GM23338 (cell line): ENCODE measurements at places on chromosomes 11 and 22.

DNA sequence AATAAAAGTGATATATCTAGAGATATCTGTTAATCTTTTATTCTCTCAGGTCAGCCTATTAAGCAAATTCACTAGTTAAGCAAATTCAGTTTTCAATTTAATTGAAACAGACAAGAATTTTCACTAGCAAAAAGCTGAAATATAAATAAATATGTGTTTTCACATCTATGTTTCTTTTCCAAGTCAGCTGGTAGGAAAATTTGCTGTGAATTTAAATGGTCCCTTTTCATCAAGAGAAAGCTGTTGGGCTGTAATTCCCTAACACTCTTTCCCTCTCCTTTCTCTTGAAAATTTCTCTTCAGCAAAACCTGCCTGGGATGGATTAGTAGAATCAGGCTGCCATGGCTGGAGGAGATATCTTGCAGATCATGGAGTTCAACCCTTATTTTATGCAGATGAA, 46.9 kb upstream of the BARX2 start:
- no peak for DNase-seq

DNA sequence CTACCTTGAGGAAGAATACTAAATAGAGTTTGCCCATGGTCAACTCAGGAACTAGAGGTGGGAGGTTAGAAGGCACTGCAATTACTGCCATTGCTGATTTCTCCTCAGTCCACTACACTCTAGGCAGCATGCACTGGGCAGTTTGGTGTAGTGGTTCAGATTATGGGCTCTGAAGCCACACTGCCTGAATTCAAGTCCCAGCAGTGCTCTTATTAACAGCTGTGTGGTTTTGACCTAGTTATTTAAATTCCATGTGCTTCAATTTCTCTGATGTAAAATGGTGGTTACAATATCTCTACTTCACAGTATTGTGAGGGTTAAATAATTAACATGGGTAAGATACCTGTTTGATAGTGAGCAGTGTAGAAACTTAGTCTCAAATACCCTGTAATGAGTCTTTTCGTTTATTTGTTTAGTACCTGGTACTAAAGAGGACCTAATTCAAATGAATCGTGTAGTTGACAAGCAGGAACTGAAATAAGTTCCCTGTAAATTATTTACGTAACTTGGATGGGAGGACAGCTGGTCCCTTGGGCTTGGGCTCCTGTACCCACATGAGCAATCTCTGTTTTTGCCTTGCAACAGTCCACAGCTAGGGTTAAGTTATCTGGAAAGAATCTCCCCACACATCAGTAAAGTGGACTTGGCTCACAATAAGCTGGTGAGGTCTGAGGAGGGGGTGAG, 17.8 kb downstream of the PRR5L start:
- DNase-seq, result no peak

GRCh38 chr11:934527-934926, 8.9 kb downstream of the AP2A2 start:
- DNase-seq, result peak; percentile 56

DNA sequence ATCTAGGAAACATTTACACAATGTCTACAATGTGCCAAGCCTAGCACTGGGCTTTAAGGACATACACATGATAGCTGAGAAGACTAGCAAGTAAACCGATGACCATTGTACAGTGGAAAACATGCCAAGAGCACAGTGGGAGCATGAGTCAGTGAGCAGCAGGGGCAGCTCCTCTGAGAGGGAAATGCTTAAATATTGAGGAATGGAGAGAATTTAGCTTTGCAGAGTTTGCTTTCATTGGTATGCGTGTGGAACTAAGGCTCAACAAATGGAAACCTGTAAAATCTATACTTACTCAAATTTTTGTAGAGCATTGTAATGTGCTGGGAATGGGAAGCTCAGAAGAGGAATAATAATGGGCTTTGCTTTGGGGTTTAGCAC, 282.3 kb downstream of the ST3GAL4 start:
- no peak for DNase-seq

- DNase-seq, result no peak
Measured at GRCh38 chr11:7907121-7907520, 23.9 kb downstream of the OR10A6 start.

DNA sequence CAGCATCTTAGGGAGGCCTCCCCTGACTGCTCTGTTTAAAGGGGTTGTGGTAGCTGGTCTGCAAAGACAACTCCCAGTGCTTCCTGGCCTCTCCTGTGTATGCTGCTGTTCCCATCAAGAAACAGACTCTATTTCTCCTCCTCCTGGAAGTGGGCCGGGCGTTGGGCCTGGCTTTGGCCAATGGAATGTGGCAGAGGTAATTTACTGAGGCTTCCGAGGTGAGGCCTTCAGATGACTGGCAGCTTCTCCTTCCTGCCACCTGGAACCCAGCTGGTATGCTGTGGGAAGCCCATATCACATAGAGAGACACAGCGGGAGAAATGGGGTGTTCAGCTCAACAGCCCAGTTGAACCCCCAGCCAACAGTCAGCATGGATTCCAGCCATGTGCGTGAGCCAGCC, 25.1 kb upstream of the EIF3D start:
- DNase-seq, result peak; percentile 62

- no peak for DNase-seq
Measured at GRCh38 chr11:33103836-33104235, 57.4 kb downstream of the CSTF3 start.

GRCh38 chr11:133947321-133947756, 9.4 kb downstream of the IGSF9B start:
- peak; percentile 93 for DNase-seq

- DNase-seq, result peak; percentile 16
Measured at GRCh38 chr11:134712228-134713145, 300.4 kb upstream of the B3GAT1 start.

DNA sequence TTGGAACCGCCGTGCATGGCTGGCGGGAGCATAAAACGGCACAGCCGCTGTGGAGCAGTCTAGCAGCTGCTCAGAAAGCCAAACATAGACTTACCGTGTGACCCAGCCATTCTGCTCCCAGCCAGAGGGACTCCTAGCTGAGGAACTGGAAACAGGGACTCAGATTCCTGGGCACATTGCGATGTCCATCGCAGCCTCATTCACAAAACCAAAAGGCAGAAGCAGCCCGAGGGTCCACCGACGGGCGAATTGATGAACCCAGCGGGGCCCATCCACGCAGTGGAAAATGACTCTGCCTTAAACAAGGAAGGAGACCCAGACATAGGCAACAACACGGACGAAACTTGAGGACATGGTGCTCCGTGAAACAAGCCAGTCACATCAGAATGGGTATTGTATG, 5.7 kb upstream of the MUC5B start:
- no peak for DNase-seq

GRCh38 chr11:66410191-66410590, 10.6 kb upstream of the NPAS4 start:
- no peak for DNase-seq

GRCh38 chr11:61075891-61076290, 26.4 kb upstream of the CD5 start:
- peak; percentile 43 for DNase-seq

- DNase-seq, result no peak
Measured at GRCh38 chr11:13143486-13144297, 133.9 kb upstream of the BMAL1 start.

GRCh38 chr11:79095424-79095823, 345.4 kb downstream of the TENM4 start:
- DNase-seq, result no peak

DNA sequence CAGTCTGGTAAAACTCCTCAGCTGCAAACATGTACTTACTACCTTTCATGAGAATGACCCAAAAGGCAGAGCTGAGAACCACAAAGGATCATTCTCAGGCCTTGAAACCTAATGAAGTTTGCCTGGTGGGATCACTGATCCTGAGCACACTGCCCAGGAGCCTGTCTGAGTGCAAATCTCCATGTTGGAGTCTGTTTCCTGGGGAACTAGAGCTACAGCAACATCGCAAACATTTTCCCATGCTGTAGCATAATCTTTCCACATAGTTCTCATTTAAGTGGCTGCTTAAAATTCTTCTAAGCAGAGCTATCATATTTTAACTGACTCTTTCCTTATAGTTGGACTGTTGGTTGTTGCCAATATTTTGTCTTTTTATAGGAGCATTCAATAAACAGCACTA, 58.5 kb downstream of the GUCY1A2 start:
- no peak for DNase-seq

- no peak for DNase-seq
Measured at GRCh38 chr11:2204361-2205213, 33.0 kb upstream of the TH start.

GRCh38 chr22:29481265-29482000, 1.4 kb downstream of the NEFH start:
- peak; percentile 92 for DNase-seq

DNA sequence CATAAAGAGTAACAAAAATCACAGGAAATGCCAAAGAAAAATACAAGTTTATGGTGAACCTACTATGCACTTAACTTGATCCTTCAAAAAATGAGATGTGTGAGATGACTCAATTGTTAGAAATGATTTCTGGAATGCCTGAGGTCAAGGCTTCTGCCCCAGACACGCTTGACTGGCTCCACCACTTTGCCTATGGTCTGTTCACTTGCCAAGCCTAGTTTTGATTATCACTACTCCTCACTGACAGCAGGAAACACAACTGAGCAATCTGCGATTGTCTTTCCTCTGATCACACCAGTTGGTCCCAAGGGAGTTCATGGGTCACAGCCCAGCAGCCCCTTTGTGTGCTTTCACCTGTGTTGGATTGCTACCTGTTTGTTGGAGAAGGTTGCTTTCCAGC, 20.6 kb upstream of the PRDM10 start:
- no peak for DNase-seq

GRCh38 chr11:118151431-118151830, 1.2 kb downstream of the SCN4B start:
- DNase-seq, result no peak

- peak; percentile 56 for DNase-seq
Measured at GRCh38 chr22:41198027-41198580, 7.0 kb upstream of the L3MBTL2 start.

GRCh38 chr11:116504541-116505297, 268.1 kb downstream of the BUD13 start:
- DNase-seq, result peak; percentile 23

- no peak for DNase-seq
Measured at GRCh38 chr11:12180257-12181205, 70.1 kb downstream of the MICAL2 start.

DNA sequence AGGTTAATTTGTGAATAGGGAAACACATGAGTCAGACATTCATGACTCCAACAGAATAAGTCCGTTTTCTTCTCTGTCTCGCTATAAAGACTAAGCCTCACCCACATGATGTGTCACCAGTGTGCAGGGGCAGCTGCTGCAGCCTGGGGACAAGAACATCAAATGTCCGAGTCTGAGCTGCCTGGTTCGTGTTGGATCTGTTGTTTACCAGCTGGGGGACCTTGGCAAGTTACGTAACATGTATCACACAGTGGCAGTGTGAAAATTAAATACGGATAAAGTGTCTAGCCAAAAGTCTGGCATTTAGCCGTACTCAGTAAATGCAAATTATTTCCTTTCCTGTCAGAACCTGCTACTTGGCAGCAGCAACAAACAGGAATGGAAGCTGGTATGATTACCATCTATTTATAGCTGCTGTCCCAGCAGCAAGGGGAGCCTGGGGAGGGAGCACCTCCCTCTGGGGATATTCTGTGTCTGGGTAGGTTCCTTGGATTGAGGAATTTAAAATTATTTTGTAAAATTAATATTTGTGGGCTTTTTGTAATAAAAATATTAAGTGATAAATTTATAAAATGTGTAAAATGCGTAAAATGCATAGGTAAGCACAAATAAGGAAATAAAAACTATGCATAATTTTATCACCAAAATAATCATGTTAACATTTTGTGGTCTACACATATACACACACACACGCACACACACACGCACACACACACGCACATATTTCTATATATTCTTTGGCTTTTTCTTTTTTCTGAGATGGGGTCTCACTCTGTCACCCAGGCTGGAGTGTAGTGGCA, 1.3 kb upstream of the CLDN25 start:
- no peak for DNase-seq

- DNase-seq, result peak; percentile 85
Measured at GRCh38 chr11:131038597-131038996, 122.3 kb upstream of the SNX19 start.

- no peak for DNase-seq
Measured at GRCh38 chr11:358129-358800, 11.0 kb upstream of the B4GALNT4 start.

GRCh38 chr11:130462101-130462885, 13.8 kb downstream of the ADAMTS15 start:
- DNase-seq, result no peak

DNA sequence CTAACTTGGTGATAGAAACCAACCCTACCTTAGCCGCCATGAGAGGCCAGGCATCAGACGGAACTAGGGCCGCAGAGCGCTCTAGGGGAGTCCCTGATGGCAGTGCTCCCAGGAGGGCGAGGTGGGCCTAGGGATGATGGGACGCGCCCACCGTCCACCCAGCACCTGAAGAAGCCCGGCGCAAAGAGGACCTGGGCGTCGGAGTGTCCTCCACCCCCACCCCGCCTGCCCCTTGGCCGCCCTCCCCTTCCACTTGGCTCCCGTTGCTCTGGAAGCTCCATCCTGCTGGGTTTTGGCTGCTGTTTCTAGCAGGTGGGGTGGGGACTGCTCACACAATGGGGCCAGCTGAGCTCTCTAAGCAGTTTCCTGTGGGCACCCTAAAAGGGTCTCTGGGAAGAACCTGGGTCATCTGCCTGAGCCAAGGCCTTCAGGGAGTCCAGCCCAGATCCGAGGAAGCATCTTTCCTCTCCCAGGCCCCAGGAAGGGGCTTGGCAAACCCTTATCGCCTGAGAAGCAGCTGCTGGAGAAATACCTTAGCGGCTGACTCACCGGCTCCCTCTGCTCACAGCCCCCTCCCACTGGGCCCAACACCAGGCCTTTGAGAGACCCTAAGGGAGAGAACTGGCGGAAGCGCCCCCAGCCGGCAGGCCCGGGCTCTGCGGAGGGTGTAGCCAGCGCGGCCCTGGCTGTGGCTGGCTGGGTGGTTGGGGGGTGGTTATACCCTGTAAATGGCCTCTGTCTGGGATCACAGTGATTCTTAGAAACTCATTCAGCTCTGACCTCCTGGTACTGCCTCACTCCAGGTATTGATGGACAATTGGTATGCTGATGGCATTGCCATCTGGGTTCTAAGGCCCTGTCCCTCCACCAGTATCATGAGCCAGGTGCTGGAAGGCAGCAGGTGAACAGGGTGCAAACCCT, 19.3 kb downstream of the CREB3L1 start:
- peak; percentile 98 for DNase-seq

- DNase-seq, result peak; percentile 64
Measured at GRCh38 chr22:50011447-50012210, 936 bp downstream of the IL17REL start.

DNA sequence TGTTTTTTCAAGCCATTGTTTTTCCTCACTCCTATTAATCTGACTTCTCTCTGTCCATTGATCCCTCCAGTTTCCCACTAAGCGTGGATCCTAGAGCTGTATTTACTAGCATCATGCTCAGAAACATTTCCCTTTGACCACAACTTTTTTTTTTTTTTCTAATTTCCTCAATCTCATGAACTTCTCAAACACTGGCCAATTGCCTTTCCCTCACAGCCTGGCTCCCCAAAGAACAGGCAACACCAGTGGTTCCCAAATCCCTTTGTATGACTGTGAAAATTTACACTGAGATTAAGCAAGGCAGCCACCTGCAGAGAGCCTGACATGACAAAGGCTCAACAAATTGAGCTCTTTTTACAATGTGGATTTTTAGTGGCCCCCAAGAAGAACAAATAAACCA, 1.4 kb upstream of the TPP1 start:
- DNase-seq, result no peak

- no peak for DNase-seq
Measured at GRCh38 chr11:125663910-125664309, 16.7 kb downstream of the ACRV1 start.
